ENCODE measurements at places on chromosomes 2 and 18.

DNA sequence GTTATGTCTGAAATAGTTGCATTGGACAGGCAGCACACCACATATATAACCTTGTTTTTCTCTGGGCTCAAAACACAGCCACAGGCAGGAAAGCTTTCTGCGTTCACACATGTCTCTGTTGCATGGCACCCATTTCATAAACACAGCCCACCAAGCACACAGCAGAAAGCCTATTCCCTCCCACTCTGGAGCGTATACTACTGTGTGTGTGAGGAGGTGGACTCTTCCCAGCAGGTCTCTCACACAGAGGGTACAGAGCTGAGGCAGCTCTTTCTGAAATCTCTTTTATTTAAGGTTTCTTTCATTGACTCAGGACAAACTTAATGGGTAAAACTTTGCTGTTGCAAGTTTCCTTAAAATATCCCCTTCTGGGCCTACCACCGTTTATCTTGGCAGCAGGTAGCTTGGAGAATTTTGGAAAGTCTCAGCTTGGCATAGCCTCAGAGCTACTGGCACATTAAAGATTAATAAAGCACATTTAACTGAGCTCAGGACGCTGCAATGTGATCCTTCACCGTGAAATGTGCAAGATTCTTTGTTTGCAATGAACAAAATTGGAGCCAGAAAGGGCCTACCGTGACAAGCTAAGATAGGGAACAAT lies 105.1 kb upstream of the NCKAP5 start:
- no peak for DNase-seq

DNA sequence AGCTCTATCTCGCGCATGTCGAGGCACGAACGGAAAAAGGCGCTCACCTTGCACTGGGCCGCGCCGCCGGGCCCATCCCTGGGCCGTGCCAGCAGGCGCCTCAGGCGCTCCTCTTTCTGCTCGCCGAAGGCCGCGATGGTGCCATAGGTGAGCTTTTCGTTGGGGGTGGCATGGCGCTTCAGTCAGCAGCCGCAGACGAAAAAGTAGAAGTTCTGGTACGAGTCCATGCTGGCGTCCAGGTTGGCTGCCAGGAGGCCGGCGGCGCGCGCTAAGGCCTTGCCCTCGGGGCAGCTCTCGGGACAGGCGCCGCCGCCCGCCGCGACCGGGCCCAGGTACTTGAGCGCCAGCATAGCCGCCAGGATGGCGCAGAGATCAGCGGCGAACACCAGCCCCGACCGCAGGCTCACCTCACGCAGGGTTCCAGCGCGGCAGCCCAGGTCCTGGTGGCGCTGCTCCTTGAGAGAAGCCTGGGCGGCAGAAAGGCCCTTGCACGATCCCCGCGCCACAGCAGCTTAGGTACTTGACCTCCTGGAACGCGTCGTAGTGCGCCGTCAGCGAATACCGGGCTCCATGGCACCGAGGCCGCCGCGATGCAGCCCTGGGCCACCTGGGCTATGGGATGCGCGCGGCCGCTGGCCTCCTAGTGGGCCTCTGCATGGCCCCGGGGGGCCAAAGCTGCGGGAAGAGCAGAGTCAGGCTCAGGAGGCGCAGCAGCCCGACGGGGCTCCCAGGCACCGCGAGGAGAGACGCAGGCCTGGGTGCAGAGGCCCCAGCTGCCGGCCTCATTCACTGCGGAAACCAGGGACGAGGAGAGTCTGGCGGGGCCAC lies 12.8 kb downstream of the ALPG start:
- no peak for DNase-seq

DNA sequence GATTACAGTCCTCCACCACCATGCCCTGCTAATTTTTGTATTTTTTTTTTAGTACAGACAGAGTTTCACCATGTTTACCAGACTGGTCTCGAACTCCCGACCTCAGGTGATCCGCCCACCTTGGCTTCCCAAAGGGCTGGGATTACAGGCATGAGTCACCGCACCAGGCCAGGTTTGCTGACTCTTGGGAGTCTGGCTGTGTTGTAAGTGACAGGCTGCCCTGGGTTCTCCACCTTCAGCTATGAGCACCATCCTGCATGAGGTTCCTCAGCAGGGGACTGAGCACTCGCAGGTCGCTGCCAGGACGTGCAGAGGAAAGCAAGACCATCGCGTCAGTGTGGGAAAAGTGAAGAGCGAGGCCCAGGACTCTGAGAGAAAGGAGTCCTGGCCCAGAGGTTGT lies 112.6 kb upstream of the NDUFV2 start:
- no peak for DNase-seq

GRCh38 chr2:195596840-195597239 lies 60.2 kb upstream of the SLC39A10 start:
- no peak for DNase-seq

DNA sequence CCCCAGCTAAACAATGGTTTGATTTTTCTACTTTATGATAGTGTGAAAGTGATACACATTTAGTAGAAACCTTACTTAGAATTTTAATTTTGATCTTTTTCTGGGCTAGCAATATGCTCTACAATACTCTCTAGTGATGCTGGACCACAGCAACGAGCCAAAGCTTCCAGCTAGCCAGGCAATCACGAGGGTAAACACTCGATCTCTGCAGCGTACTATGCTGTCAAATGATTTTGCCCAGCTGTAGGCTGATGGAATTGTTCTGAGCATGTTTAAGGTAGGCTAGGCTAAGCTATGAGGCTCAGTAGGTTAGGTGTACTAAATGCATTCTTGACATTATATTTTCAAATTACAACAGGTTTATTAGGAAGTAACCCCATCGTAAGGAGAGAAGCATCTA lies 207.5 kb downstream of the LRRTM4 start:
- DNase-seq = no peak

Data from GOT3 (cell line).